ENCODE measurements at places on chromosomes 6 and 20.

DNA sequence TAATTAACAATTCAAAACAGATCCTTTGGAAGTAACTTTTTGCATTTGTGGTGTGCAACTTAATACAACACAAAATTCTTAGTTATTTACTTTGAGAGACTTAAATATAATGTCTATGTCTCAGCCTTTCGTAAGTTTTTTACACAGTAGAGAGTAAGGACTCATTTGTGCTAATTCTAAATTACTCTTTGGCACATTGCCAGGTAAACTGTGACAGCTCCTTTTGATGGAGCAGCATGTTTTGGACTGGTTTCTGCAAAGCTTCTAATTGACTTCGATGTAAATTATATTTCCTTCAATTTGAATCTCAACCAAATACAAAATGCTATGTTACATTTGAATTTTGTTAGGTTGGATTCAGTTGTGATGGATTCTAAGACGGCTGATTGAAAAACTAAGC is 450.7 kb upstream of the OPRM1 start:
- DNase-seq = no peak

DNA sequence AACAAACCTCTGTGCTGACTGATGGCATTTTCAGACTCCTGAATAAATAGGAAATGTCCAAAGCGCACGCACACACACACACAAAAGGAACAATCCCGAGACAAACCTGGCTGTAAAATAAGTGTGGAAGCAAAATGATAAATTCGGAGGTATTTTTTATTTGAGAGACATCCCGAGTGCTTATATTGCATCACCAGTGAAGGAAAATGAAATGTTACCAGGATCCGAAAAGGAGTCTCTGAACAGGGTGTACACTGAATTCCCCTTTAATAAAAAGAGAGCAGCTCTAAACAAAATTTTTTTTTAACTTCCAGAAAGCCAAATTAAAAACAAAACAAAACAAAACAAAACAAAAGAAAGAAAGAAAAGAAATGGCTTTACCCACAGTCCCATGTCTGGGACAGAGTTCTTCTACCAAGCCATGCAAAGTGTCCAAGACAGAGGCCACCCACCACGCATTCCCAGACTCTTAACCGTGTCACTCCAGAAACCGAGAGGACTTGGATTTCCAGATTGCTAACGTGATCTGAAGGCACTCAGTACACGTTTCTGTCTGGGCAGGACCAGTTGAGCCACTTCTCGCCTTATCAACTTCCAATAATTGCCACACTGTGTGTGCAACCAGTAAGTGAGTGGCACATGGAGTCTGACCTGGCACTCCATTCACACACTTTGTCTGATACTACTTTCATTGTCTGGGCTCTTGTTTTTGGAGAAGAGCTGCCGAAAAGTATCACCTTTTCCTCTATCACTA is 817 bp downstream of the ME1 start:
- DNase-seq = no peak

- peak; percentile 60 for DNase-seq
Measured at GRCh38 chr6:128520436-128521281, at the start of gene PTPRK. PTPRK (minus strand) TSS chr6:128520599; CDS start chr6:128520358, 241 bp downstream.

DNA sequence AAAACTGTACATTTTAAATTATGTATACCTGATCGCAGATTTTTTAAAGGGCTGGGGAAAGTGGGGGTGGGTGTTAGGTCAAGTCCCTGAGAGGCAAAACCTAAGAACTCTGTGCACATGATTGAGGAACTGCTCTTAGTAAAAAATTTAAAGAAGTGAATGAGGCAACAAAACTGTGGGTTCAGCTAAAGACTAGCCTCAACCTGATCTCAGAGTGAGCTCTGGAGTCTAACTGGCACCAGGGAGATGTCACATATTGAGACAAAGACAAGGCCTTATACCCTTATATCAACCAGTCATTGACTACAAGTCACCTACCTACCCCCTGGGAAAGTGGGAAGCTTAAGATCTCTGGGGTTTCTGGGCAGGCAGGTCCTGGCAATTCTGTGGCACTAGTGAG is 27.4 kb upstream of the RUNX2 start:
- no peak for DNase-seq

DNA sequence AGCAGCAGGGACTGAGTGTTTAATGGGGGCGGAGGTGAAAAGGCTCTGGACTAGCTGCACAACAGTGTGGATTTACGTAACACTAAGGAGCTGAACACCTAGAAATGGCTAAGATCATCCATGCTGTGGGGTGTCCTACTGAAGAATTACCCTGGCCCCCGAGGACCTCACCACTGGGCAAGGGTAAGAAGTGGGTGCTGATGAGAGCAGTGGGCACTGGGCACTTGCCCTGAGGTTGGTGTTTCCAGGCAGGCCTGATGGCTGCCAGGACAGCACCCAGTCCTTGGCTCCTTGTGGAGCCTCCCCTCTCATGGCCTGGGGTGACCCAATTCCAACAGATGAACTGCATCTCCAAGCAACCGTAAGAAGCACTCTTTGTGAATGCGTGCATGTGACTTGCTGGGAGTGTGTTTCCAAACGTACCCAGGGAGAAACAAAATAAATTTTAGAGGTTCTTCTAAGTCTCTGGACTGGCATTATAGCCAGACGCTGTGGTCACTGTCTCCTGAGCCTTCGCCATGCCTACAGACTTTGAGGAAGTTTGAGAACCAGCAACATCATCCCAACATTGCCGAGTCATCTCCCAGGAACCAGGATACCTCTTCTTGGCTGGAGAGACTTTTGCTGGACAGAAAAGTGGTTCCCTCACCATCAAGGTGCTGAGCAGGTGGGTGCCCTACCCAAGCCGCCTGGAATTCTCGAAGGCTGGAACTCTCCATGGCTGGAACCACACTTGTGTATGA is 245.9 kb downstream of the ERMARD start:
- DNase-seq = no peak
